CD4-positive, CD25-positive, alpha-beta regulatory T cell (primary cell): ENCODE measurements at places on chromosomes 12 and 14.

GRCh38 chr12:25959071-25959961 lies 834 bp downstream of the RASSF8 start:
- DNase-seq: no peak

GRCh38 chr12:2733493-2734355 lies 61.0 kb upstream of the FKBP4 start:
- no peak for DNase-seq

DNA sequence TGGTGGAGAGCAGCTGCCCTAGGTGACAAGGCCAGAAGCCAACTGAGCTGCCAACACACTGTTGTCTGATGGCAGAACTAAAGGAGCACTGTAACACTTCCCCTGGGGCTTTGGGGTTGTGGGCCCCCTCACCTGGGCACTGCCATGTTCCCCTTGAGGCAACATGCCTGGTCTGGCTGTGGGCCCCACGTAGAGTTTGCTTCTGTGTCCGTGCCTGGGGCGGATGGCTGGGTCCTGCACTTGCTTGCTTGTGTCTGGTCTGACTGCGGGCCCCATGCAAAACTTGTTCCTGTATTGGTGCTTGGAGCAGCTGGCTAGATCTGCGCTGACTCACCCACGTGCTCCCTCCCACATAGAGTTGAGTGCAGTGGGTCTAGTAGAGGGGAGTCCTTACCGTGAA lies 78.4 kb downstream of the MNAT1 start:
- no peak for DNase-seq

GRCh38 chr14:23566778-23567185 lies 809 bp downstream of the AP1G2 start:
- DNase-seq: no peak

DNA sequence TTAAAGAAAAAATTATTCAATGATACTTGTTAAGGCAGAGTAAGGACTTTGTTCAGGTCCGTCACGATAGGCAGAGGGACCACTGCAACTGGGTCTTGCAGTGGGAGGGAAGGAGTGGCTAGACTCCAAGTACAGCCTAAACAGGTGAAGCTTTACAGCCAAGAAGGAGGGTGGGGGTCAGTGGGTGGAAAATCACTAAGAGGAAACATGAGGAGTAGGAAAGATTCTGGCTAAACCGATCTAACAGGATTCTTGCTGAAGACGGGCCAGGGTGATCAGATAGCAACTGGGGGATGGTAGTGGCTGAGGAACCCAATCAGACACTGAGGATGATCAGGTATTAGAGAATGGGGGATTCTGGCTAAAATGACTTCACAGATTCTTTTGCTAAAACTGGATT lies 100.2 kb downstream of the TTC7B start:
- DNase-seq: no peak

GRCh38 chr14:90691627-90692026 lies 124.6 kb downstream of the TTC7B start:
- no peak for DNase-seq

DNA sequence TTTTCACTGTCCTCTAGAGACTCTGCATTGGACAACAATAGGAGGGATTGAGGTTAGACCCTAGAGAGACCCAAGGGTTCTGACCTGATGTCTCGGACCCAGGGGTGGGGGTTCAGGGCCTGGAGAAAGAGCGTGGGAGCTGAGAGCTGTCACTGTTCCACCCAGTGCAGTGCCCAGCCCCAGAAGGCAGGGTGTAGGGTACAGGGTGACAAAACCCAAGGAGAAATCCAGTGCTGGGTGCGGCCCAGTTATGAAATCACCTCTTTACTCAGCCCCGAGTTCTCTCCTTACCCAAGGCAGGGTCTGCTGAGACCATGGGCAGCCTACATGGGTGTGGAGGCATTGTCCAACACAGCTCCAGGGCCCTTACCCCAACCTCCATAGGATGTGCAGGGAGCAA lies 2.6 kb downstream of the AQP2 start:
- DNase-seq: no peak

GRCh38 chr12:6981152-6982052 lies 10.7 kb downstream of the EMG1 start:
- DNase-seq: no peak
